Kidney (tissue), 22 donors: ENCODE measurements at places on chromosomes 5 and 9. TPM values are rescaled to one million over a fixed set of nuclear protein-coding genes. Genes with fewer than 3 reads are reported as not detected.

The DCTN3 gene
- polyA plus RNA-seq: 175 TPM

The SOWAHA gene
- polyA plus RNA-seq: 7.1 TPM

The HK3 gene
- 2.0 TPM for polyA plus RNA-seq

The TIFAB gene
- polyA plus RNA-seq: not detected

The CNTNAP3 gene
- polyA plus RNA-seq: 0.99 TPM

DNA sequence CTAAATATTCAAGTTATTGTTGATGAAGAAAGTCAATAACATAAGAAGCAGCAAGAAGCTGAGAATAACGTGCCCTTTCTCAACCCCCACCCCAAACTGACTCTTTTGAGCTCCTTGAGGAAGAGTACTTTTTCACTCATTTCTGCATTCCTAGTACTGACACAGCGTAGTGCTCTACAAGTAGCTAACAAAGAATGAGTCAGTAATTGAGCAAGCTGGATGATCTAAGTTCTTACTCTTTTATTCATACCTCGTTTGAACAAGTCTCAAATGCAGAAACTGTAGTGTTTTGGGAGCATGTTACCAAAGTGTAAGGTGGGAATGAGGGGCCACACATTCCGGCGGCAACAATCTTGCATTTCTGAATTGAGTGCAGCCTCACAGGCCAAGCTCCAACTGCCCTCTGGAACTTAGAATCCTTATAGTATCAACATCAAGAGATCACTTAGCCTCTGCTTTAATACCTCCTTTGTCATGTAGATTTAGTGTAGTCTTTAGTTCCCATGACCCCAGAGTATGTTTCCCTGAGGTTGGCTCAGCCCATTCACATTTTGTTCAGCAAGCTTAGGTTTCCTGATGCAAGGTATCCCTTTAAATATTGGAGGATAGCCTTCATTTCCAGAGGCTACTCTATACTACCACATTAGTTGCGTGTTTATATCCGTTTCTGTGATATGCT is 152.0 kb downstream of the PRR16 start:
- DNase-seq: no peak

DNA sequence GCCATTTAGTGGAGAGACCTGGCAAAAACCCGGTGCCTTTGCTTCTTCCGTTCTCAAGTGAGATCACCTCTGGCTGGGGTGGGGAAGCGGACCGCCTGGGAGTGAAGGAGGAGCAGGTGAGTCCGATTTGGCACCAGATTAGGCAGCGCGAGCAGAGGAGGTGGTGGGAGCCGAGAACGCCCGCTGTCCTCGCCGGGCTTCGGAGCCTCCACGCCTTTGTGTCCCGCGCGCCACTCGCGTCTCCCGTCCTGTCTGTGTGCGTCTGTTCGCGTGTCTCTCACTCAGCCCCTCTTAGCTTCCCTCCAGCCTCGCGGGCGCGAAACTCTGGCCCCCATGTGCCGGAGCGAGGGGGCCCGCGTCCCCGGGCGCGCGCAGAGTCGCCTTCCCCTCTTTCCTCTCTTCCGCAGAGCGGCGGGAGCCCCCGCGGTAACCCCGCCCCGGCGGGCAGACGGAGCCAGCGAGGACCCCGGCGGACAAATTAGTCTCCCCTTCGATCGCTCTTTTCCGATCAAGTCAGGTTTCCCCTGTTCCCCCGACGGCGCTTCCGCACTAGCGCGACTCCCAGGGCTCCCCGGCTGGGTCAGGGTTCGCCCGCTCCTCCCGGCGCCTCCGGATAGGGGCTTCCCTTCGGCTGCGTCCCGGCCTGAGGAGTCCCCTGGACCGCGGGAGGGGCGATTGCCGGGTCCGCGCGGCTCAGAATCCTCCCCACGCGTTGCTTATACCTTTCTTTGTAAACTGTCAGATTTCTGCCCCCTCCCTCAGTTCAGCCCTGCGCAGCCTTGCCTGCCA is 7.1 kb downstream of the POU4F3 start:
- no peak for DNase-seq

DNA sequence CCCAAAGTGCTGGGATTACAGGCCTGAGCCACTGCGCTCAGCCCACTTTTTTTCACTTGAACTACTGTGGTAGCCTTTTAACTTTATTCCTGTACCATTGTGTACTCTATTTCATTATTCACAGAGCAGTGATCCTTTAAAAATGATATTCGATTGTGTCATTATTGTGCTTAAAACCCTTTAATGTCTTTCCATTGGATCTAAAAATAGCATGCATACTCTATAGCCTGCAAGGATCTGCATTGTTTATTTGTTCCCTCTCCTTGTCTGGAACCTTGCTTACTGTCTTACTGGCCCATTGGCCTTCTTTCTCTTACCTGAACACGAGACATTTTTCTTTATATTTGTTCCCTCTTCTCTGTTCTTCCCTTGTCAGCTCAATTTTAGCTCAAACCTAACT is 15.7 kb downstream of the GPBP1 start:
- no peak for DNase-seq

GRCh38 chr5:138789771-138790242 is 36.6 kb downstream of the CTNNA1 start:
- no peak for DNase-seq

GRCh38 chr5:30605693-30606268 is 587.7 kb upstream of the CDH6 start:
- no peak for DNase-seq
